T-helper 22 cell (primary cell): ENCODE measurements at places on chromosomes 5 and 9.

DNA sequence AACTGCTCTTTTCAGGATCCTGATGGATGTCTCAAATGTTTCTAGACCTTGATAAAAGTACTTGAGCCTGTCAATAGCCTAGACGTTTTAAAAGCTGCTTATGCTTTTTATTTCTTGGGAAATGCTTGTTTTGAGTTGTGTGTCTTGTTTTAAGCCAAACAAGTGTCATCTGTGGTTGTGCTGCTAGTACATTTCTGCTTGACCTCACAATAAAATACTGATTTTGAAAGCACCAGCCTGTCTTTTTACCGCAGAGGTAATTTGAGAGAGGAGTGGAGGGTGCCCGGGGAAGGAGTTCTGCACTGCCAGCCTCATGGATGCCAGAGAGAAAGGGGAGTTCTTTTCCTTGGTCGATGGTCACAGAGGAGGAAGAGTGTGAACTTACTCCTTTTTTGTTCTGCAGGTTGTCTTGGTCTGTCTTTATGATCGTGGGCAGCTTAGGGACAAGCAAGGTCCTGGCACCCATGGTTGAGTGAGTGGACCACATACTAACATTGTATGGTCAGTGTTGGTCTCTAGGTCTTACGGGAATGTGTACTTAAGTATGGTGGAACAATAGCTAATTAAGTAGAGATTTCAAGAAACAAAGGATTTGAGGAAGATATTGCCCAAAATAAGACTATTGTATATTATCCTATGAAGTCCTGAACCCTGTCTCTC, 61.0 kb downstream of the TRIO start:
- DNase-seq = no peak

GRCh38 chr5:145588113-145588512, 247.0 kb downstream of the PRELID2 start:
- no peak for DNase-seq

- DNase-seq = no peak
Observed at GRCh38 chr9:121645003-121645402, 6.4 kb upstream of the DAB2IP start.

DNA sequence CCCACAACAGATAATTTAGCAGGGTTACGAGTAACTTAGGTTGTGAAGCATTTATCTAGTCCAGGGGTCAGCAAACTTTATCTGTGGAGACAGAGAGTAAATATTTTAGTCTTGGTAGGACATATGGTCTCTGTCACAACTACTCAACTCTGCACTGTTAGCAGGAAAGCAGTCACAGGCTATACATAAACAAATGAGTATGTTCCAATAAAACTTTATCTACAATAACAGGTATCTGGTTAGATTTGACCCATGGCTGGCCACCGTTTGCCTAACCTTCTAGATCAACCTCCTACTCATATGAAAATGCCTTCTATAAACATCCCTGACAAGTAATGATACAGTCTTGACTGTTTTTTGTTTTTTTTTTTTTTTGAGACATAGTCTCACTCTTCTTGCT, 13.0 kb upstream of the HK3 start:
- no peak for DNase-seq

GRCh38 chr9:12908895-12909294, 134.1 kb downstream of the LURAP1L start:
- DNase-seq = no peak

DNA sequence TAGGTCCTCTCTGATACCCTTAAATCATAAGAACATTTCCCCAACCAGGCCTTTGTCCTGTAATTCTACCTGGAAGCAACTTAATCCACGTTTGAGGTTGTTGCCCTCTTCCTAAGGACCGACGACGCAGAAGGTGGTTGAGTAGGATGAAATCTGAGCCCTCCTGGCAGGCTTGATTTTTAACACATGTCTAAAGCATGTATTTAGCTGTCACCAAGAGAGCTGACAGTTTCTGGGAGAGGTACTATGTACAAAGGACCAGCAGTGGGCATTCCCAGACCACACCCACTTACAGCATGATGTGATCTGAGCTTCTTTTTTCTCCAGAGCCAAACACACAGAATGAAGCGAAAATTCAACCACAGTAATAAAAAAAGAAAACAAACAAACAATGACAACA, 260.9 kb downstream of the SH3GL2 start:
- no peak for DNase-seq

- DNase-seq = no peak
Observed at GRCh38 chr5:55188656-55189540, 15.9 kb upstream of the CDC20B start.

GRCh38 chr9:6686396-6686795, 40.9 kb upstream of the GLDC start:
- no peak for DNase-seq

- no peak for DNase-seq
Observed at GRCh38 chr5:117652036-117652957, 1077.7 kb upstream of the SEMA6A start.

DNA sequence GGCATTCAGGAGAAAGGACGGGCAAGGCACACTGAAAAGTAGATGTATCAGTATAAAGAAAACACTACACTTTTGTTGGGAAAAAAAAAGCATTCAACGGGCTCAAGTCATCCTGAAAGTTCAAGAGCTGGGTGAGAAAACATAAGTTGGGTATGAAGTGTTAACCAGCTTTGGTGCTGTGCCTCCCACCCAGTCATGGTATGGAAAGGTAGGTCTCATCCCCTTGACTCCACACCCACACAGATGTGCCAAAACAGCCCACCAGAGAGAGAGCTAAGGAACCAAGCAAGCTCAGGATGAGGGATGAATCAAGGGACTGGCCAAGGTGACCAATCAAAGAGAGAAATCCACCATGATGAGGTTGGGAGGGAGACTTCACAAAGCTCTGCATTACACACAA, 54.7 kb downstream of the ESM1 start:
- no peak for DNase-seq

GRCh38 chr9:13879981-13880380, 434.0 kb downstream of the NFIB start:
- DNase-seq = no peak

DNA sequence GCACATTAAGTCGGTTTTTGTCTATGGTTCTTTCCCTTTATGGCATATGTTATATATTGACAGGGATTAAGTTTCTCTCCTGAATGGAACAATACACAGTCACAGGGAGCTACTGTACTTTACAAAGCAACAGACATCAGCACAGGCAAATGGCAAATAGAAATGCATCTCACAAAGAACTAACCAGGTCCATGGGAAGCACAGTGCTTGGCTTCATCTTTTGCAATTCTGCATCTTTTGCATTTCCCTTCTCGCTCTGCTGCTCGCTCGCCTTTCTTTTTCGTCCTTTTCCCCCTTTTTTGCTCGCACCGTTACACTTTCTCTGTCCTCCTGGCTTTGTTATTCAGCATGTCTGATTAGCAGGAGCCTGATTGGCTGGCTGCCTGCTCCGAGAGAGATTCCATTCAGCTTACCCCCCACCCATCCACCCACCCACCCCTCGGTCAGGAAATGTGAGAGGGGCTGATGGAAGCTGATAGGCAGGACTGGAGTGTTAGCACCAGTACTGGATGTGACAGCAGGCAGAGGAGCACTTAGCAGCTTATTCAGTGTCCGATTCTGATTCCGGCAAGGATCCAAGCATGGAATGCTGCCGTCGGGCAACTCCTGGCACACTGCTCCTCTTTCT, at the start of gene ADAMTSL1:
TSS of gene ADAMTSL1 (plus strand) at position 502 of the 628 bp plus-strand sequence. CDS start at position 582, 80 bp downstream.
- DNase-seq = no peak

DNA sequence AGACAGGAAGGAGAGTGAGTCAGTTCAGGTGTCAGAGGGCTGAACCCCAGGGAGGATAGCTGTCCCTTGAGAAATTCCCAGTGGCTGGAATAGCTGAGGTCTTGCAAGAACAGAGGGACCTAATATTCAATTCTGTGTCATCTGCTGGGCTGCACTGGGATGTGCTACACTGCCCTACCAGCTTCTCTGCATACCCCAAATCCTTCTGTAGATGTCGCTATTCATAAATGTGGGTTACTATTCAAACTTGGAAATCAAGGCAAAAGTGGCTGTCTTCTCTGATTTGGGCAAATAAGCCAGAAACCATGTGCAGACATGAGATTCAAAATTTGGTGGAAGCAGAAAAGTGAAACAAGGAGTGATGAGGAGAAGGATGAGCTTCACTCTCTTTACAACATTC, 16.3 kb downstream of the TNFSF8 start:
- DNase-seq = no peak

DNA sequence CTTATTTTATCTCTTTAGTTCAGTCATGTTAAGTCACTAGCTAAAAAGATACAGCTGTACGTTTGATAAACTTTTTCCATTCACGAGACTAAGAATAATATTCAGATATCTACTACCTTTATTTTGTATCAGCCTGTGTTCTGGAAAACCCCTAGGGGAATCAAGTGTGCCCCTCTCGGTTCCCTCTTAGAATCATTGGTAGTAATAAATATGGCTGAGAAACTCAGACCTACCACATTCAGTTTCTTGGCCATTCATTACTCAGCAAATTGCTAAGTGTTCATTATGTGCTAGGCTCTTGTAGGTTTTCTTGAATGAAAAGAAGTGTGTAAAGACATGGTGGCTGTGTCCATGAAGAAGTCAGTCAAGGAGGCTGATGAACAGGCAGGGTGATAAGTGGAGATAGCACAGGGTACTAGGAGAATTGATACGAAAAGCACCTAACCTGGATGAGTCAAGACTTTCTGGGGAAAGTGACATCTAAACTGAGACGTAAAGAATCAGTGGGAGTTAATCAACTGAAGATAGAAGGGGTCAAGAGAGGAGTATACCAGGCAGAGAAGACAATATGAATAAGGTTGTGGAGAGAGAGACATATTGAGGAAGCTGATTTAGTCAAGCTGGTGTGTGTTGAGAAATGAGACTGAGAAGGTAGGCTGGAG, 86.2 kb downstream of the CSNK1G3 start:
- DNase-seq = no peak

- no peak for DNase-seq
Observed at GRCh38 chr5:96329886-96330529, 103.0 kb downstream of the PCSK1 start.

- DNase-seq = no peak
Observed at GRCh38 chr9:12503606-12504122, 189.5 kb upstream of the TYRP1 start.

- DNase-seq = no peak
Observed at GRCh38 chr9:33277484-33277883, 12.6 kb downstream of the CHMP5 start.

- DNase-seq = no peak
Observed at GRCh38 chr5:81081461-81081835, 121.3 kb downstream of the RASGRF2 start.

DNA sequence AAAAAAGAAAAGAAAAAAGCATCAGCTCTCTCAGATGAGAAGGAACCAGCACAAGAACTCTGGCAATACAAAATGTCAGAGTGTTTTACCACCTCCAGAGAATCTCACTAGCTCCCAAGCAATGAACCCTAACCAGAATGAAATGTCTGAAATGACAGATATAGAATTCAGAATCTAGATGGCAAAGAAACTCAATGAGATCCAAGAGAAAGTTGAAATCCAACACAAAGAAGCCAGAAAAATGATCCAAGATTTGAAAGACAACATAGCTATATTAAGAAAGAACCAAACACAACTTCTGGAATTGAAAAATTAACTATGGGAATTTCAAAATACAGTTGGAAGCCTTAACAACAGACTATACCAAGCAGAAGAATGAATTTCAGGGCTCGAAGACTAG, 396.3 kb downstream of the PDE4D start:
- DNase-seq = no peak

DNA sequence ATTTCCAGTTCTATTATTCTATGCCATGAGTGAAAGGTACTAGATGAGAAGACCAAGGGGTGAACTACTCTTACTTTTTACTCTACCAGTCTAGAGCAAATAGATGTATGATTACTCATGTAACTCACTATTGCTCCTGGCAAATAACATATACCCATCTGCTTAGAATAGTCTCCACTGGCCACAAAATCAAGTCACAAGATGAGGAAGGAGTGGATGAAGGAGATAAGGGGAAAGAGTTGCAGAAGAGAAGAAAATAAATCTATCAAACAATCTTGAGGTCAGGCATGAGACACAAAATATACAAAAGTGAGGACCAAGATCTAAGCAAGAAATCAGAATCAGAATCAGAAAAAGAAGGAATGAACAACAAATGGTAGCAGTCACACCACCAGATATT, 13.7 kb upstream of the NR4A3 start:
- DNase-seq = no peak

DNA sequence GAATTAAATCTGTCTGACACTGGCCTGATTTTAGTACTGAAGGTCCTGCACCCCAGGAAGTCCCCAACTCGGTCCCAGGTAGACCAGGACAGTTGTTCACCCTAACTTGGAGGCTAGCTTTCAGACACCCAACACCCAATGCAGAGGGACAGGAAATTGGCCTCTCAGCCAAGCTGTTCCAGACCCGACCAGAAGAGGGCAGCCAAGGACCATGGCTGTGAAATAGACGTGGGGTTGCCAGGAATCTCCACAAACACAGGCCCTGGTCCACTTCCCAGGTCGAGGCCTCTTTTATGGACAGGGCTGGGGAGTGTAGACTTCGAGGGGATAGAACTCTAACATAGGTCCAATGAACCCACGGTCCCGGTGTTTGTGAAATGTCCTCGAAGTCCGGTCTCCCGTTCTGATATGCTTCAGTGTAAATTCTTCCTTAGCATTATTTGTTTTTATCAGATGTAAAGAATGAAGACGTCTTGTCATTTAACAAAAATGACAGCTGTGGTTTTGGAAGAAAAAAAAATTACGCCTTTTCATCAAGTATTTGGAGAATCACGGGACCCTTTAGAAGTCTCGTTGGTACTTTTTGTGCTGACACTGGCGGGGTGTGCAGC, 260.3 kb upstream of the ADAMTS16 start:
- DNase-seq = no peak

- DNase-seq = no peak
Observed at GRCh38 chr9:32508728-32509127, 17.3 kb downstream of the RIGI start.

GRCh38 chr5:130333089-130333488, 428.8 kb downstream of the CHSY3 start:
- DNase-seq = no peak

- no peak for DNase-seq
Observed at GRCh38 chr9:137247135-137247915, 3.8 kb upstream of the STPG3 start.

- DNase-seq = no peak
Observed at GRCh38 chr9:5510360-5510931, at the start of gene PDCD1LG2. Gene PDCD1LG2, plus strand, starts transcription at chr9:5510531. Its CDS starts 12,016 bp downstream, at chr9:5522547.

GRCh38 chr5:2670940-2671339, 80.5 kb downstream of the IRX2 start:
- no peak for DNase-seq

DNA sequence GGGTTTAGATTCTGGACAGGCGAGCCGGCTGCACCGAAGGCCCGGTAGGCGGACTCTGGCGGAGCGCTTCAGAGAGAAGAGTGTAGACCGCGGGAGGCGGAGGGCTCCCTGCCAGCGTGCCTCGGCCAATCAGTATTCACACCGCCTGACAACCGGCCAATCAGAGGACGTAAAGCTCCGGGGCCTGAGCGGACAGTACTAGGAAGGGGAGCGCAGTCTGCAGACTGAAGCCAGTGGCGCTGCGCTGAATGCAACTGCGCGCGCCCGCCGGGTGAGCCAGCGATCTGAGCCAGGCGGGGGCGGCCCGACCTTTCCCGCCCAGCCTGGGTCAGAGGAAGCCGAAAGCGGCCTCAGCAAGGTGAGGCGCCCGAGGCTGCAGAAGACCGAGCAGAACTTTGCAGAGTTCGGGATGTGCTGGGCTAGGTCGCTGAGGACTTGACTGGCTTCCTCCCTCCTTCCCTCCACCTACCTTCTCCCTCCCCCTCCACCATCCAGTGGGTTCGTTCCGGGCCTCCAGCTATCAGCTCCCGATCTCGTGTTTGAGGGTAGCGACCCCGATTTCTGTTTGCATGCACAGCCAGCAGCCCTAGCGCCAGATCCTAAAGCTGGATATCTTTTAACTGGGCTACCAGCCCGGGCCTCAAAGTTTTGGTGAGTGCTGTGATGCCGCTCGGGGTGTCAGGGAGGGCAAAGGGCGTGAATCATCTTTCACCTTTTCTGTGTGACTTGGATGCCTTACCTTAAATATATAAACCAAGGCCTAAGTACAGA, at the start of gene DMRT2:
TSS of gene DMRT2 (plus strand) at position 233 of the 771 bp plus-strand sequence. CDS start 1,257 bp downstream, outside the sequence.
- DNase-seq = no peak
